Muscle of back (tissue), 13 donors: ENCODE measurements at places on chromosomes 11 and 22. TPM values are rescaled to one million over a fixed set of nuclear protein-coding genes. Genes with fewer than 3 reads are reported as not detected.

CYTH4 gene
- 7.4 TPM for polyA plus RNA-seq

FLRT1 gene
- polyA plus RNA-seq, result 2.6 TPM

SCO2 gene
- polyA plus RNA-seq, result 3.6 TPM

NLRP6 gene
- polyA plus RNA-seq, result not detected

AMPD3 gene
- polyA plus RNA-seq, result 4.1 TPM

IL17REL gene
- not detected for polyA plus RNA-seq

IL10RA gene
- polyA plus RNA-seq, result 3.9 TPM

AMBRA1 gene
- polyA plus RNA-seq, result 11.3 TPM

DENND6B gene
- polyA plus RNA-seq, result 7.7 TPM

GNAZ gene
- polyA plus RNA-seq, result 4.0 TPM

VWCE gene
- polyA plus RNA-seq, result 8.3 TPM

CAVIN3 gene
- polyA plus RNA-seq, result 32.7 TPM

PDE2A gene
- 18.3 TPM for polyA plus RNA-seq

NDUFS8 gene
- 61.6 TPM for polyA plus RNA-seq

CENPM gene
- polyA plus RNA-seq, result 5.8 TPM

KCNJ5 gene
- 2.0 TPM for polyA plus RNA-seq

GRIA4 gene
- 15.7 TPM for polyA plus RNA-seq

CRYBB2 gene
- not detected for polyA plus RNA-seq

HIC2 gene
- 5.5 TPM for polyA plus RNA-seq

HEPHL1 gene
- 0.05 TPM for polyA plus RNA-seq

SMTNL1 gene
- polyA plus RNA-seq, result 165 TPM

SOX6 gene
- polyA plus RNA-seq, result 18.7 TPM

SYCE3 gene
- not detected for polyA plus RNA-seq

KRTAP5-1 gene
- 0.67 TPM for polyA plus RNA-seq
